ENCODE measurements at places on chromosomes 7 and 10. TPM values are rescaled to one million over a fixed set of nuclear protein-coding genes. Genes with fewer than 3 reads are reported as not detected.

Gene IDI2
- total RNA-seq, result not detected

Gene CYP2C19
- total RNA-seq, result under 0.01 TPM

Gene WDFY4
- total RNA-seq, result not detected

Gene LIPK
- not detected for total RNA-seq

Gene ACSL5
- 2.6 TPM for total RNA-seq

Gene PDE6C
- total RNA-seq, result not detected

Gene PLAU
- 2.7 TPM for total RNA-seq

Gene UPK3B
- 47.5 TPM for total RNA-seq

Gene CACNB2
- under 0.01 TPM for total RNA-seq

Measured in placental epithelial cell (primary cell).